GM12865 (cell line): ENCODE measurements at places on chromosomes 7 and 10.

GRCh38 chr10:60149003-60149402 is 240.7 kb downstream of the ANK3 start:
- DNase-seq, result no peak

DNA sequence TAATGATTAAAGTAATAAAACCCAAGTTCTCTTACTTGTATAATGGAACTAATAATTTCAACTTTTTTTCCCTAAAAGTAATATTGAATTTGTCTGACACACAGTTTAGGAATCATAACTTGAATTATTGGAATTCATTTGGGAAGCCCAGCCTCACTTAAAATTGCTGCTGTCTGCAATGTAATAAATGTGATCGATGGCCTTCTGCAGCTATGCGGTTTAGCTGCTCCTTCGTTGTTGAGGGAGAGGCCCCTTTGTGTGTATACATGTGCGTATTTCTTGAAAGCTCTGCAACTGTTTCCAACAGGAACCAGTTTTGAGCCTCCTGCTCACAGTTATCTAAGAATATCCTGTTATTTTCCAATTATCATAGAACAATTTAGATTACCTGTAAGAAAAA is 152.5 kb downstream of the AKR1D1 start:
- no peak for DNase-seq

DNA sequence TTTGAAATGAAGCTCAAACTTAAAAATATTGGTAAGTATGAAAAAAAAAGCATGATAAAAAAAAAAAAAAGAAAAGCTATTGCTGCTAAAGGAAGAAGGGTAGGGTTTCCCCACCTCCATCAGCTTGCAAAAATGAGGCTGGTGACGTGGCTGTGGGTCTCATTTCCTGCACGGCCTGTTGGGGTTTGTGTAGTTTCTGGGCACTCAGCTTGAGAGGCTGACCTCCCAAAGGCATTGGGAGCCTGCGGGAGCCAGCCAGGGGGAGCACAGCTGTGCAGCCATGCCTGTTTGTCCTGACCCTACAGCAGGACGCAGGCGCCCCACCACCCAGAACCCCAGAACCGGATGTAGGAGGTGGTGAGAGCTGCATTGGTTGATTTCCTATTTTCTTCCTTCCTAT is 48.8 kb upstream of the CARD11 start:
- peak; percentile 83 for DNase-seq

- DNase-seq, result no peak
Measured at GRCh38 chr10:35372329-35372728, 36.0 kb downstream of the CCNY start.

DNA sequence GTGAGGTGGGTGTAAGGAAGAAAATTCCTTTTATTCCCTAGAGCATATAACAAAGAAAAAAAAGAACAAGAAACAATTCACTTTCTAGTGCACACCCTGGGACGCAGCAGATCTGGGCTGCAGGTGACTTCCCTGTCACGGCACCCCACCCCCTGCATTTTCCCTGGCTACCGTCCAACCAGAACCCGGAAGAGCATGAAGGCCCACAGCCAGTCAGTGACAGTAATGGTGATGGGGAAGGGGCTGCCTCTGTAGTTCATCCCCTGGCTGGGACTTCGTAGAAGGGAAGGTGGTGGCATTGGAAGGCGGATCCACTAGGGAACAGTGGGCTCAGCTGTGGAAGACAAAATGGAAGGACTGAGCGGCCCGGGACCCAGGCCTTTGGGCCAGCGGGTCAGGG is 236.7 kb downstream of the BUB3 start:
- DNase-seq, result peak; percentile 91

DNA sequence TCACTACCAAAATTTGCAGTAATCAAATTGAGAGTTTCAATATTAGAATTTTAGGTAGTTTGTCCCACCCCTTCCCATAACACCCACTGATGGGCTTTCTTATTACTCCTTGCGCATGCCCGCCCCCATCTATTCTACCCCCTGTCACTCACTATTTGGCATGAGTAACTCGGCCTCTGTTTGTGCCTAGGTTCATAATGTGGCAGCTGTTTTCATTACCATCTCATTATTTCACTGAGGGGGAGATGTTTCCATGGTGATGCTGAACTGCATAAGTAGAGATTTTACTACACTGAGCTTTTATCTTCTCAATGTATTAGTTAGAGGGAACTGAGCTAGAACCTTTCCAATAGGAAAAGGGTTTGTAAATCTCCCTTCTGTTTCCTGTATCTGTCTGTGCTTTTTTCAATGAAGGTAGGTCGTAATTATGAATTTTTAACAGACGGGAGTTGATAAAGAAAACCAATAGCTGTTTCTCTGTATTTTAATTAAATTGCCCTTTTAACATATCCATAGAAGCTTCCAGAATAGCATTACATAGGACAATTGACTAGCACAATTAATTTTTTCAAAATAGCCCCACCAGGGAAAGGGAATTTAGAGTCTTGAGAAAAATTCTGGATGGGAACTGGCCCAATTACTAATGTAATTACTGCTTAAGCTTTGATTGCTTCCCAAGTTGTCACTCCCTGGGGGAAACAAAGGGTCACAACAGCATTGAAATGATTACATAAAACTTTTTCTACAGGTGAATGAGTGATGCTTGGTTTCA is 33.4 kb downstream of the PRPS1L1 start:
- DNase-seq, result no peak

DNA sequence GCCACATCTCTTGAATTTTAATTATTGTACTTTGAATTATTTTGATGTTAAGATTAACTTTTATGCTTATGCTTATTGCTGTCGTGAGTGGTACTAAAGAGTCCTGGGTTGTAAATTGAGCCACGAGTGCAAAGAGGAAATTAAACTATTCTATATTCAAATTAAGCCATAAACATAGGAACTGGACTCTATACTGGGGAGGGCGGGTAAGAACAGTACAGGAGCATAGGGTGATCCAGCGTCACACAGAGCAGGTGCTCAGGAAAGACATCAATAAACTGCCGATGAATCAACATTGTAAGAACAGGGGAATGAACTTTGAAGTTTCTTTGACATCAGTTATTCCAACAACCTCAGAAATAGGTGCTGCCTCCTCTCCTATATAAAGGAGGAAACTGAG is 219.6 kb downstream of the CACNB2 start:
- no peak for DNase-seq

DNA sequence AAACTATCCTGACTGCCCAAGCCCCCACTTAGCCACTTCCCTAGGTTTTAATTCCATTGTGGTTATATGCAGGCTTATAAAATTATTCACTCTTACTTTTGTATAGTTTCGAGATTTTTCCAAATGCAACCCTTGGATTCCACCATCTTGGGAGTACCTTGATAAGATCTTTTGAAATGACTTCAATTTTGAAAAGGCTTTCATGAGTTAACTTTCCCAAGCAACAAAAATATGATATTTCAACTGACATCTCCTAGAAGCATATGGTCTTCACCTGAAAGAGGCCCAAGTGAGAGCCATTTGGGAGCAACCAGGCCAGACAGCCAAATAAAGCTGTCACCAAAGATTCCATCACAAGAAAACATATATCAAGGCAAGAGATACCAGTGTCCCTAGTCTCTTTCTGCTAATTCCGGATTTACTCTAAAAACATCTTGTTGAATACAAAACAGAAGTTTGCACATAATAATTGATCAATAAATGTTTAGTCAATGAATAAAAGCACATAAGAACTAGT is 1.7 kb upstream of the ST8SIA6 start:
- no peak for DNase-seq

GRCh38 chr10:69047111-69047832 is 40.6 kb upstream of the SRGN start:
- no peak for DNase-seq

DNA sequence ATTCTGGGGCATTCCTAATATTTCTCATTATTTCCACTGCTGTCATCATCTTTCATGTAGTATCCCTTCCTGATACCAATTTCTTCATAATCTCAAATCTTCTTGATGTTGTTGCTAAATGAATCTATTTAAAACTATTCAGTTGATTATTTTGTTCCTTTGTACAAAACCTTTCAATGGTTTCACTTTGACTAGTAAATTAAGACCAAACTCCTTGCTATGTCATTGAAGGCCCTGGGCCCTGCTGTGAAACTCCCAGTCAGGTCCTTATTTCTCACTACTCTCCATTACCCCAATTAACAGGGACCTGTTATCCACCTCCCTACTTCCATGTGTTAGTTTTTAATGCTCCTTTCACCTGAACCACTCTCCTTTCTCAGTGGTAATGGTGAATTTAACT is 97.0 kb downstream of the CTTNBP2 start:
- DNase-seq, result peak; percentile 37

DNA sequence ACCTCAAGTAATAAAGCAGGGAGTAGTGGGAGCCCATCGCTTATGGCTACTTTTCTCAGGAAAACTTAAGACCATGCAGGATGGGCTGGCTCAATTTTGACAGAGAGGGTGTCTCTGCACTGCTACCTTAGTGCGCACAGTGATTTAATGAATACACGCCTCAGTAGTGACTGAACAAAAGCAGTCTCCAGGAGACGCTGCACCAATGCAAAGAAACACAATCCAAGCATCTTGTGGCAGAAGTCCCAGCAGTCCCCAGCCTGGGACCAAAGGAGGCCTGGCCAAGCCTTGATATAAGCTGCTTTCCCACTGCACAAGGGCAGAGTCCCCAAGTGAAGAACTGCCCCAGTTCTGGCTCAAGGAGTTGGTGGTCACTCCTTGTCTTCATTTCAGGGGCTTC is 368.9 kb downstream of the KCNMA1 start:
- DNase-seq, result no peak

- DNase-seq, result no peak
Measured at GRCh38 chr7:110309941-110310340, 781.0 kb upstream of the LRRN3 start.

- DNase-seq, result peak; percentile 59
Measured at GRCh38 chr7:16071246-16071857, 350.0 kb downstream of the CRPPA start.
